ENCODE measurements at places on chromosomes 4 and X.

DNA sequence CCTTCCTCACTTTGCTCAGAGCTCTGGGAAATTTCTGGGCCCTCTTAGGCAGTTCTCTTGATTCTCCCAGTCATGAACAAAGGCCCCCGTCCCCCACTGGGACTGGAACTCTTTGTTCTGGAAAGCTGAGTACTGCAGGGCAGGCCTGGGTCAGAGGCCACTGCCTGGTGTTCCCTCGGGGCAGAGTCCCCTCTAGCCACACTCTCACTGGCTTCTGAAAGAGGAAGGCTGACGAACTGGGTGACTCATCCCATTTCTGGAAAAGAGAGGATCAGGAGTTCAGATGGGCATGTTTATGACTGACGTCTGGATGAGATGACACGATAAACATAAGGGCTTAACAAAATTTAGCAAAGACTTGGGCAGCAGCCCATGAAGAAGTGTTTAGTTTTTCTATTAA, 47.7 kb downstream of the DDX3X start:
- peak; percentile 55 for DNase-seq

- no peak for DNase-seq
Measured at GRCh38 chr4:139631791-139632190, 33.8 kb upstream of the MGST2 start.

DNA sequence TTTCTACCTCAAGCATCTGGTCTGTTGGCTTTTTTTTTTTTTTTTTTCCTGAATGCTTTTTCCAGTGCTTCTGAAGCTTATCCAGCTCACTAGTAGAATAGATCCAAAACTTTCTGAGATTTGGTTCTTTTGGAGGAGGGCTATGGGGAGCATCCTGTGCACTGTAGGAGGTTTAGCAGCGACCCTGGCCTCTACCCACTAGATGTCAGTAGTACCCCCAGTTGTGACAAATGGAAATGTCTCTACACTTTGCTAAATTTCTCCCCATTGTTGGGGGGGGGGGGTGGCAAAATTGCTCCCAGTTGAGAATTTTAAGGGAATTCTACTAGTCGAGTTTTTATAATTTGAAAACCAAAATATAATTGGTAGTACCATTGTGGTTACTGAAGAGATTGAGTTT, 23.0 kb upstream of the PPA2 start:
- no peak for DNase-seq

- DNase-seq: peak; percentile 54
Measured at GRCh38 chr4:78710536-78710935, 65.6 kb upstream of the BMP2K start.

GRCh38 chr4:25637581-25638220, 17.9 kb upstream of the SLC34A2 start:
- DNase-seq: no peak

- DNase-seq: no peak
Measured at GRCh38 chrX:123193101-123193500, 9.0 kb downstream of the GRIA3 start.

- DNase-seq: no peak
Measured at GRCh38 chr4:75189711-75190335, 256.9 kb downstream of the PARM1 start.

DNA sequence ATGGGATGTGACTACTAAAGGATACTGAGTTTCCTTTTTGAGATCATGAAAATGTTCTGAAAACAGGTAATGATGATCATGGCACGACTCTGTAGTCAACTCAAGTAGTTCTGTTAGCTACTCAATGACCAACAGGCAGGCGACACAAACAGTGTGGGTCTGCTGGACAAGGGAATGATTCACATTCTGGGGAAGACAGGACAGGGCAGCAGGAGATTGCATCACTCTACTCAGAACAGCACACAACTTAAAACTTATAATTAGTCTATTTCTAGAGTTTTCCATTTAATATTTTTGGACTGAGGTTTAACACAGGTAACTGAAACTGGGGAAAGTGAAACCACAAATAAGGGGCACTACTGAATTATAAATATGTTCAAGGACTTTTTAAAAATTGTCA, 365.2 kb downstream of the PRDM5 start:
- peak; percentile 37 for DNase-seq

DNA sequence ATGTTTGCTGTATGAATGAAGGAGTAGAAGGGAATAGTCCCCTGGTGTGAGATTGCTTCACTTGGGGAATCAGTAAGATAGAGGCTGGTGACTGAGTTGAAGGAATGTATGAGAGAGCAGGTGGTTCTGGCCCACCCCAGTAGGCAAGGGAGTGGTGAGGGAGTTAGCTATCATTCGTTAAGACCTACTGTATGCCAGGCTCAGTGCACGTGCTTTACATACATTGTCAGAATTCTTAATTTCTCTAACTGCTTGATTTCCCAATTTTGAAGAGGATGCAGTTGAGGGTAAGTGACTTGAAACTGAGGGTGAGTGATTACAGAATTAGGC, 700 bp downstream of the VMA21 start:
- DNase-seq: no peak

- no peak for DNase-seq
Measured at GRCh38 chr4:173288698-173289352, 45.3 kb downstream of the HMGB2 start.

GRCh38 chr4:116024954-116025708, 911.7 kb upstream of the NDST4 start:
- DNase-seq: no peak

DNA sequence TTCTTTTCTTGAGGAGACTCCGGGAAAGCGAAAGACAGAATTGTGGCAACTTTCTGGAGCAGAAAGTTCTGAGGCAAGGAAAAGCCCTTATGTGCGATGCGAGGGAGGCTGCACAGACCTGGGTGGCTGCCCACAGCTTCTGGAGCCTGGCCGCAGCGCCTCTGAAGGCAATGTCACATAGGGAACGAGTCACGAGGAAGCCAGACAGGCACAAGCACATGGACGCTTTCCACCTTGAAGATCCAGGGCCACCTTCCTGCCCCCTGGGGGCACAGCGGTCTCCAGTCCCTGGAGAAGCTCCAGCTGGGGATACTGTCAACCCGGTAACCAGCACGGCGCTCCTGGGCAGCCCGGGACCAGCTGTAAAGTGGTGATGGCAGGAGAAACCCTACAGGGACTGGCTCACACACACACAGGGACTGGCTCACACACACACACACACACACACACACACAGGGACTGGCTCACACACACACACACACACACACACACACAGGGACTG, 69.8 kb downstream of the MTNR1A start:
- DNase-seq: peak; percentile 33

- peak; percentile 27 for DNase-seq
Measured at GRCh38 chr4:166972071-166972470, 262.2 kb downstream of the SPOCK3 start.

GRCh38 chrX:19866626-19867410, 20.6 kb downstream of the SH3KBP1 start:
- DNase-seq: no peak

DNA sequence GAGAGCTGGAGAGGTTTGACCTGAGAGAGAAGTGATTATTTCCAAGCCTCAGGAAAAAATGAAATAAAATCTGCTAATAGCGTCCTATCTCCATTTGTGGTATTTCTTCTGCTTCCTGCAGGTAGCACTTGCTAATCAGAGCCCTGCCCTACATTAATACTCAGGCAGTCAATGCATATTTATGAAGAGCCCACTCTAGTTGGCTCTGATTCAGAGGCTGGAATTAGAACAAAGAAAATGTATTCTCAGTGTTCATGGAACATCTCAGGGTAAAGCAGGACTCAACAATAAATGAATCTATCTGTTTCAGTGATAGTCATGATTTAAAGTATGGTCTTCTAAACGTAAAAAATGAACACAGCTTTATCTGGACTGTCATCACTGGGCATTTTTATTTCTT, 1.4 kb upstream of the ATP8A1 start:
- DNase-seq: no peak

- DNase-seq: no peak
Measured at GRCh38 chr4:147794787-147795413, 63.0 kb downstream of the ARHGAP10 start.

- DNase-seq: peak; percentile 10
Measured at GRCh38 chrX:50779694-50780093, 34.3 kb downstream of the SHROOM4 start.

- DNase-seq: no peak
Measured at GRCh38 chrX:142978130-142978684, 47.5 kb upstream of the SPANXN4 start.

DNA sequence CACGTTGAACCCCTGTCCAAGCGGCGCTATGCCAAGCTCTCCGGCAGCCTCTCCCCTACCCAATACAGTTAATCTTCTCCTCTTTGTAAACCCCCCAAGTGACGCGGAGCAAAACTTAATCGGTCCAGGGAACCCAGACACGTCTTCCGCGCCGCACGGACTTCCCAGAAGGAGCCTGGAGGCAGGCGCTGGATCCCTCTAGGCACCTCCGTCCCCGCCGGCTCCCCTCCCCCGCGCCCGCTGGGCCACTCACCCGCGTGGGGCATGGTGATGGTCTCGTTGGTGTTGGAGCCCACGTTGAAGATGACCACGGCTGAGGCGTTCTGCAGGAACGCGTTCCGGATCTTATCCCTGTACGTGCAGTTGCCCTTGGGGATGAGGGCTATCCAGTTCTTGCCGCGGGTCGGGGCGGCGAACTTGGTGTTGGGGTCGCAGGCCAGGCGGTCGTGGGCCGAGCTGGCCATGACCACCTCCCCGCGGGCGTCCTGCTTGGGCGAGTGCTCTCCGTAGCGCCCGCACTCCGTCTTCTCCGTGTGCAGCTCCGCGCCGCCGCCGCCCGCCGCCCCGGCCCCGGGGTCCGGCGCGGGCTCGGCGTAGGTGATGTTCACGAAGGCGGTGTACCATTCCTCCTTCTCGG, 1.1 kb downstream of the RNF150 start:
- peak; percentile 18 for DNase-seq

DNA sequence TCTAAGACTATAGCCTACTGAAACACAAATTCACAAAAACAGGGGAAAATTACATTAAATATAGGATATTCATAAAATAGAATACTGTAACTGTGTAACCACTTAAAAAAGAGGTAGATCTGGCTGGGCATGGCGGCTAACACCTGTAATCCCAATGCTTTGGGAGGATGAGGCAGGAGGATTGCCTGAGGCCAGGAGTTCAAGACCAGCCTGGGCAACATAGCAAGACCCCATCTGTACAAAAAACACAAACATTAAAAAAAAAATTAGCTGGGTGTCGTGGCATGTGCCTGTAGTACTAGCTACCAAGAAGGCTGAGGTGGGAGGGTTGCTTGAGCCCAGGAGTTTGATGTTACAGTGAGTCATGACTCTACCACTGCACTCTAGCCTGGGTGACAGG, 33.4 kb downstream of the RPS6KA3 start:
- no peak for DNase-seq

- DNase-seq: peak; percentile 70
Measured at GRCh38 chrX:8289523-8289922, 118.5 kb upstream of the VCX2 start.

DNA sequence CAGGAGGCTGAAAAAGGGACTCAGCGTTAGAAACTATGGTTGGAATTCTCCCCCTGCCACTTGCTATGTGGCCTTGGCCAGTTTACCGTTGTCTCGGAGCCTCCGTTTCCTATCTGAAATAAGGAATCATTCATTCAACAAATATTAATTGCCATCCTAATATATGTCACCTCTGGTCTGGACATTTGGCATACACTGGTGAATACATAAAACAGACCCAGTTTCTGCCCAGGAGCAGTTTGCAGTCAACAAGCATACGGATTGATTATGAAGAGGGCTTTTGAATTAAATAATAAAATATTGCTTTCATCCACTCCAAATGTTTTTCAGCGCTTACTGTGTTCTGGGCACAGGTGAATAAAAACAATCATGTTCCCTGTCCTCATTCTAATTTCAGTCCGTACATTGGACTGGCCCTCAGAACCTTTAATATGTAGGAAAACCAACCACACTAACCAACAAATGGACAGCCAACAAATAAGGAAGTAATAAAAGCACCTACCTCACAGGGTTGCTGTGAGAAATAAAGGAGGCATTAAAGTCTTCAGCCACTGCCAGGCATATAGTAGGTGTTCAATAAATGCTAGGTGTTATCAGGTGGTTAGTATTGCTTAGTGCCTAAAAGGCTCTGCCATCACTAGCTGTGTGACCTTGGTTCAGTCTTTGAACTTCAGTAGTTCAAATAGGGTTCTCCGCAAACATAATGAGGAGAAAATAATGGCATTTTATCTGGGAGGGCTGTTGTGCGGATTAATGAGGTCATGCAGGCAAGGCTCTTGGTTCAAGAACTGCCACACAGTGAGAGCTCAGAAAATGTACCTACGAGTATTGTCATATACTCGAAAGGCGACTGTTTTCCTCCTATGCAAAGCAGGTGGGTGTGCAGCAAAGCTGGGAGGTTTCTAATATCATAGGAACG, 7.3 kb upstream of the GSX2 start:
- DNase-seq: no peak

GRCh38 chr4:139239127-139239772, 40.8 kb downstream of the MGARP start:
- DNase-seq: no peak

GRCh38 chr4:81505004-81505598, 33.4 kb upstream of the RASGEF1B start:
- no peak for DNase-seq

DNA sequence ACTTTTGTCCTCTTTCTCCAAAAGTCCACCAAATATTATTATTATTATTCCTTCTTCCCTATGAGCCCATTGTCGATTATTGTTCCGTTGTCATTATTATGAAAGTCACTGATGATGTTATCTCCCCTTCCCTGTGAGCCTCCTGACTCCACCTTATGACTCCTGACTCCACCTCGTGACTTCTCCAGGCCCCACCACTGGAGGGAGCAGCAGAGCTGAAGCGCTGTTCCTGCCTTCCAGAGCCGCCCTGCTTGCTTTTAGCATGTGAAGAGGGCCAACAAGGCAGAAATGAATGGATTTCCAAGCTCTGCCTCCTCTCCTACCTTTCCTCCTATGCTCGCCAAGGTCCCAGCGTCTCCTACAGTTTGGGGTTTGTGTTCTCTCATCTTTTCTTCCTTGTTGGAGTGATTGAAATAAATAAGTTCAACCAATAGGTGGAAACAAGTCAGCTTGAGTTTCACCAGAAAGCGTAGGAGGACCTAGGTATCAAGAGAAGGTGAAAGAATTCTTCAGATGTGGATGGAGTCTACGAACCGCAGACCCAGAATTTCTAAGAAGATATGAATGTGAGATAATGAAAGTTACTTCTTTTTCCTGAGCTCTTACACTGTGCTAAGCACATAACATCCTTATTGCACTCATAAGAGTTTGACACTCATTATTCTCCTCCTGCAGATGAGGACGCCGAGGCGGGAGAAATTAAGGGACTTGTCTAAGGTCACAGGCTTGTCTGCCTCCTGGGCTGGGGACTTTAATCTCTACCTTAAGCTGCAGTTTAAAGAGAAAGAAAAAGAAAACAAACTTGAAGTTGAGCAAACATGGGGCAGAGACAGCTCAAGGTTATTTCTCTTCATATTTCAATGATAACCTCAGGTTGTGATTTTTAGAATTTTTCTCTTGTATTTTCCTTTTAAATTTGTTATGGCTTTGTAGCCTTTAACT, 26.1 kb downstream of the IGSF1 start:
- DNase-seq: no peak

DNA sequence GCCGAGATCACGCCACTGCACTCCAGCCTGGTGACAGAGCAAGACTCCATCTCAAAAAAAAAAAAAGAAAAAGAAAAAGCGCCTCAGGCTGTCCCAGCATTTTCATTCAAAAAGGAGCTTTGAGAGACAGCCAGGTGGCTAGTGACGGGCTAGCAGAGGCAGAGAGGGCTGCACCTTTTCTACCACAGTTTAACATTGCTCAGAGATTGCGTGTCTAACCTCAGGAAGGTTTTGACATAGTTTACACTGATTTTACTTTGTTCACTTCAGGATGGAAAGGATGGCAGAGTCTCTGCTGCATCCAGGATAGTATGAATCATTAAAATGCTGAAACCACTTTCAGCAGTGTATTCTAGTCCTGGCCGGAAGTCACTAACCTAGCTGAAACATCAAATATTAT, 28.1 kb downstream of the ZFP42 start:
- peak; percentile 9 for DNase-seq

GRCh38 chr4:180664766-180665368, 1578.3 kb upstream of the TENM3 start:
- DNase-seq: peak; percentile 79

Measured in fibroblast of skin of abdomen (primary cell).